ENCODE measurements at places on chromosomes 7 and 10.

- no peak for DNase-seq
Measured at GRCh38 chr10:14787938-14788337, 13.2 kb upstream of the FAM107B start.

DNA sequence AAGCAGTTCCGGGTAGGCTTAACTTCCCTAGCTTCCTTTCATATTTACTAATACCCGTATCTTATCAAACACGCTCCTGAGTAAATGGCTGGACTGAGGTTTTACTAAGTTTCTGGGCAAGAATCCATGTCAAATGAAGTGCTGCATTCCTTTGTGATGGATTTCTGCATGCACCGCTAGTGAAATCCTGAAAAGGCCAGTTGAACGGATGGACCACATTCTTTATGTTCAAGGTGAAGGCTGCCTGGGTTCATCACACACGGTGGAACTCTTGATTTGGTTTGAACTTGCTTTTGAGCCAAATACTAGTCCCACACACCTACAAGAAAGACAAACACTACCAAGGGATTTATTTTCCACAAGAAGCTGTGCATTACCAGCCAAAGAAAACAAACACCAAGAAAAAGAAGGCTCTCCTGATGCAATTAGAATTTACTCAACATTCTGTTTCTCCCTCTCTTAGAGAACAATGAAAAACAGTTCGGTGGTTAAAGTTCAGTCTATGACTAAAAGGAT, 255.0 kb upstream of the SEMA3C start:
- DNase-seq = no peak

DNA sequence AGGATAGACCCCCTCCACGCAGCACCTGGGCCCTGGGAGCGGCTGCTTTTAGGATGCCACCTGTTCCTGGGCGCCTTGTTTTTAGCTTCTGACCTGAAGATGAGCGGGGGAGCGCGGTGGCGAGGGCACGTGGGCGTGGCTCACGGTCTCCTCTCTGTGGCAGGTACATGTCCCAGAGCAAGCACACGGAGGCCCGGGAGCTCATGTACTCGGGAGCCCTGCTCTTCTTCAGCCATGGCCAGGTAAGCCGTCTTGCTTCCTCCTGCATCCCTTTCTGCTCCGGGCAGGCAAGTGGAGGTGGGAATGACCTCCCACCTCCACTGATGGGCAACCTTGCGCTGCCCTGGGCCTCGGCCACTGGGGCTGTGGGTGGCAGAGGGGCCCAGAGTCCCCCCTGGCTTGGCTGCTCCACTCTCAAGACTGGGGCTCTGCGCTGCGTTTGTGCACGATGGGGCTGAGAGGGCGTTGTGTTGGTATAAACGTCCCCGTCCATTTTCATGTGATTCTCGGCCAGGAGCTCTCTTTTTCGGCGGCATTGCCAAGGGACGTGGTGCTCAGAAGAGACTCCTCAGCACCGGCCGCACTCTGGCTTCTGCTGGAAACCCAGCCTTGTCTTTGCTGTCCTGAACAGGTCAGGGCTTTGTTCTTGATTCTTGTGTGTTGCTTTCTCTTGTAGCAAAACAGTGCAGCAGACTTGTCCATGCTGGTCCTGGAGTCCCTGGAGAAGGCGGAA, 9.7 kb downstream of the GET4 start:
- DNase-seq = no peak

GRCh38 chr7:29287366-29287765, 92.8 kb downstream of the CHN2 start:
- DNase-seq = no peak

DNA sequence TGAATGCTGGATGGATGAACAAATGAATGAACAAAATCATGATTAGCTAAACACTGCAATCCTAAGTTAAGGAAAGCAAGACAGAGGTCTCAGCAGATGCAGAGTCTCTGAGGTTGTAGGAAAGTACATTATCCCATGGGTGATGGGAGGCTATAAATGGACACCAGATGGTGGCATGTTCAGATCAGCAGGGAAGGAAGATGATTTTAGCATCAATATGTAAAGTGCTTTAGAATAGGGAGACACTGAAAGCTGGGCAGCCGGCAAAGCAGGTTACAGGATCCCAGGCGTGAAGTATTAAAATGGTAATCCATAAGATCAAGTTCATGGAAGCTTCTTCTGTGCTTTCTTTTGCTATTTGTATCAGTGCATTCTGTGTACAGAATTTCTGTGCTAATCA, 7.9 kb upstream of the RAPGEF5 start:
- no peak for DNase-seq
